Epithelial cell of prostate (primary cell): ENCODE measurements at places on chromosomes 5 and 9.

GRCh38 chr5:76700571-76700970 is 15.4 kb upstream of the F2R start:
- no peak for DNase-seq

- no peak for DNase-seq
Observed at GRCh38 chr5:117568622-117569021, 994.0 kb upstream of the SEMA6A start.

DNA sequence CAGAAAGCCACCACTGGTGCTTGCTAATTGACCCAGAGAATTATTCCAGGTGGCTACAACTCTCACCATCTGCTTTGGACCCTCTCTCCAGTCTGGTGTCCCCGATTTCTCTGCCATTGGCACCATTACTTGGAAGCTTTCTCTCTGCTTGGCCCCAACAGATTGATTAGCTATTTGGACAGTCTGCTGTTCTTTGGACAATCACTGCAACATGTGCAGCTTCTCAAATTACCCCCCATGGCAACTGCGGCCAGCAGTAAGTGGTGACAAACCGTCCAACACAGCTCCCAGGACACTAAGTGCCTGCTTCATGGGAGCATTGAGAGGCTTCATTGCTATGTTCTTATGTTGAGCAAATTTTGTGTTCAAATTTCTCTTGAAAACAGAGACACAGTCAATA is 309.8 kb downstream of the TAF11L14 start:
- no peak for DNase-seq

GRCh38 chr9:93097511-93098201 is 1.6 kb downstream of the CARD19 start:
- no peak for DNase-seq
